Suppressor macrophage treated with lipopolysaccharide for 1 hour (primary cell): ENCODE measurements at places on chromosomes 7 and 10.

- DNase-seq = no peak
Measured at GRCh38 chr10:78520737-78521430, 487.2 kb downstream of the RPS24 start.

- no peak for DNase-seq
Measured at GRCh38 chr10:16835228-16835627, 18.0 kb upstream of the RSU1 start.

GRCh38 chr7:128353189-128353588 lies 8.3 kb downstream of the PRRT4 start:
- no peak for DNase-seq

- peak; percentile 21 for DNase-seq
Measured at GRCh38 chr7:115097175-115097671, 175.3 kb downstream of the MDFIC start.

GRCh38 chr7:116535416-116535815 lies 10.6 kb downstream of the CAV1 start:
- DNase-seq = no peak

- no peak for DNase-seq
Measured at GRCh38 chr7:43535031-43535451, 47.9 kb upstream of the STK17A start.

- no peak for DNase-seq
Measured at GRCh38 chr7:148148456-148148855, 442.1 kb upstream of the C7orf33 start.

DNA sequence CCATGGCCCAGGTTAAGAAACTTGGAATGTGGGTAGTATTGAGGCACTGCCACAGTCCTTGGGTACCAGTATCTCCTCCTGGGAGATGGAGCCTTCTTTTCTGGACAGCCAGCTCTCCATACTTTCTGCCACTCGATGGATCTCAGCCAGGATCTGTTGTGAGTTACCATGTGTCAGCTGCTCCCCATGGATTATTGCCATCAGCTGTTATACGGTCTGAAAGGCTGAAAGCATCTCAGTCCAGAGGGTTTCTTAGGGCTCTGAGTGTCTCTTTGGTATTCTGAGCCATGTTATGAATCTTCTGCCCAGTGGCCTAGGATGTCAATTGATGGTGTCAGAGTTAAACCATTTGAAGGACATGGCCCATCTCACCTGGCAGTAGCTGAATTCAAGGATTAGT lies 197.5 kb downstream of the C7orf25 start:
- DNase-seq = no peak

DNA sequence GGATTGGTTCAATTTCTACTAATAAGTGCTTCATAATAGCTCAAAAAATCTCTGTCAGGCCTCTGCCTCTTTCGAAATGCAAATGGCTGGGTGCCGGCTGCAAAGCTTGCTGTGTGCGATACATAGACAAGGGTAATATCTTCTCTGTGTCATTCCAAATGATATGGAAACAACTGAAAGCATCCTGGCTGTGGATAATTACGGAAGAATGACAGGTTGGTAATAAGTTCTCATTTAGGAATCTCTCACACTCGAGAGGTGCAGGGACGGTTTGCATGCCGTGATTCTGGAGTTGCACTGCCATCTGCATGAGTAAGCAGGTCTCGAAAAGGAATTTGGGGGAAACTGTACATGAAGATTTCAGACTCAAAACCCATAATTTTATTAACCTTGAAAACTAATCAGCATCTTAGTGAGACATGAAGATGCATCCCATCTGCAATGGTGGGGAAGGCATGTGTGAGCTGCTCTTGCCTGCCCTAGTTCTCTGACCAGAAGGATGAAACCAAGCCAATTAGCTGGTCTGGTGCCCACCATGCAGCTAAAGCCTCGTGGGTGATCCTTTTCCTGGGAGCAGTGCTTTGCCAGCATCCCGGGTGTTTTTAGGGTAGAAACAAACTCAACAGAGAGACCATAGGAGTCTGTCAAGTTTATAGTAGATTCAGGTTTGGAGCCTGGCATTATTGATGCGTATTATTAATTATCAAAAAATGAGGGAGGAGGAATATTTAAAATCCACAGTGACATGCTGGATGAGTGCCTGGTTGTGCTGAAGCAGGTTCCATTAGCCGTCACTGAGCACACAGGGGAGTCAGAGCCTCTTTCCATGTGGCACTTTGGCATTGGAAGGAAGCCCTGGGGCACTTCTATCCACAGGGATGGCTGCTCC lies 503.6 kb upstream of the MGMT start:
- DNase-seq = no peak

DNA sequence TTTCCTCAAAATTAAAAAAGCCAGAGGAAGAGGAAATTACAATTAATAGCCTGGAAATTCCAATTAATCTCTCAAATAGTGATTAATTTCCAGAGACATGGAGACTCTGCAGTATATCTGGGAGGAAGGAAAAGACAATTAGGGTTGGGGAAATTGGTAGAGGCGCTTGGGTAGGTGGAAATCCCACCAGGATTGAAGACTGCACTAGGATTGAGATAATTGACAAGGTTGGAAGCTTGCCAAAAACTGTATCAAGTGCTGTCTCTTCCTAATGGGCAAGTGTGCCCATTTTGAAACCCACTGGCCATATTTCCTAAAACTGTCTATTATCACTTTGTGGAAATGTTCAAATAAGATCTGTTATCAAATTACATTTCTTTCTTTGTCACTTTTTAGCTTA lies 21.6 kb downstream of the CHN2 start:
- no peak for DNase-seq

DNA sequence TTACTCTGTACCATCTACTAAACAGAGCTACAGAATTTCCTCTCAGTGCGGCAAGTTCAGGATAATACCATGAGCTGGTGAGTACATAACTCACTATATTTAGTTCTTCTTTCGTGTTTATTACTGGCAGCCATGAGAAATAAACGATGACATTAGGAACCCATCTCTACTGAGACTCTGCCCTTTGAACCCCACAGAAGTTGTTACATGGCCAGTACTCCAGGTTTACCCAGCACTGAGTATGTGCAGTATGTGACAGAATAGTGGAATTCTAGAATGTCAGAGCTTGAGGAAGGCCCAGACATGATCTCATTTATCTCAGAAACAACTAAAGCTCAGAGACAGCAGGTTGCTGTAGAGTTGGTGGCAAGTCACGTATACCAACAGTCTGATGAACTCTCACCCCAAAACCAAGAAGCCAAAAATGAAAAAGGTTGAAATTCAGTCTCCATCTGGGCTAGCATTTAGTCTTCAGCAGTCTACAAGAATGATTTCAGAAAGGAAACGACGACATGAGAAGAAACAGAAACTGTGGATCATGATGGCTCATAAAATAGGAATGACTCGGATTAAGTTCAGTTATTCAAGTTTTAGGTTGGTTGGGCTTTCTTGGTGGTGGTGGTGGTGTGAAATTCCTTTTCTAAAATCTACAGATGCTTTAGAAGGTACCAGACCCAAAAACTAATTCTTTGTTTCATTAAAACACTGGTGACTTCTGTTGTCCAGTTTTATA lies 78.5 kb downstream of the SORBS1 start:
- DNase-seq = no peak

GRCh38 chr7:105642264-105642663 lies 61.0 kb upstream of the EFCAB10 start:
- no peak for DNase-seq

- no peak for DNase-seq
Measured at GRCh38 chr10:36023939-36024338, 381.8 kb upstream of the FZD8 start.

GRCh38 chr10:11609052-11609451 lies 2.4 kb downstream of the USP6NL start:
- DNase-seq = no peak

GRCh38 chr7:367351-367901 lies 77.5 kb downstream of the FOXL3 start:
- DNase-seq = no peak
